Hematopoietic multipotent progenitor cell treated with erythropoietin and hydrocortisone succinate and interleukin-3 and kit ligand, for 15 days (in vitro differentiated cells): ENCODE measurements at places on chromosomes 4 and X.
A peak's percentile ranks its signal among the peaks of the same experiment; 100 is the strongest.

DNA sequence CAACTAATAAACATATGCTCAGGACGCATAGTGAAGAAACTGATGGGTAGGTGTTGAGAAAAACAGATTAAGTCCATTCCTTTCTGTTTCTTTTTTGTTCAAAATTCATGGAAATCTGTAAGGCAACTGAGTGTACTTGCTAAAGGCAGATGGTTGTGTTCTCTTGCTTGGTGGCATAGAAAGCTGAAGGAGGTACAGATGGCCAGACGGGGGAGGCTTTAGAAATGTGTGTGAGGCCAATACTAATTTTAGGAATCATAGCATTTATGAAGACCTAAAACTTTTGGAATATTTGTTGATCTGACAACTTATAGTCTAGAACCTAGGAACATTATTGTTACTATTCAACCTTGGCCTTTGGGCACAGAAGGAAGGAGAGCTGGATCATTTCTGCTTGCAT, 56.8 kb upstream of the EMCN start:
- no peak for DNase-seq

- no peak for DNase-seq
Measured at GRCh38 chr4:25377572-25378436, 741 bp downstream of the ANAPC4 start.

- no peak for DNase-seq
Measured at GRCh38 chr4:26196567-26196966, 124.2 kb upstream of the RBPJ start.

DNA sequence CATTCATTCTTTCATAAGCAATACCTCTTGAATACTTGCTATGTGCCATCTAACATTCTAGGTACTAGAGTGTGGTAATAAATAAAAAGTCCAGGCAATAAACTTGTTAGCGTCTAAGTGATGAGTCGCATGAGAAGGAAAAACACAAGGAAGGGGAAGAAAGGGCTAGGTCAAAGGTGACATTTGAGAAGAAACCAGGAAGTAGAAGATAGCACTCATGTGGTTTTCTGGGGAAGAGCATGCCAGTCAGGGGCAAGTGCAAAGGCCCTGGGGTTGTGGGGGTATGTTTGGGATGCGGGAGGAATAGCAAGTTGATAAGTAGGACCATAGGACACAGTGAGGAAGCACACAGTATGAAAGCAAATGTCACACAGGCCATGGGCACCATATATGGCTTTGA, 157.0 kb downstream of the TSPAN5 start:
- DNase-seq: no peak

- DNase-seq: no peak
Measured at GRCh38 chr4:76293772-76294171, 12.8 kb upstream of the STBD1 start.

GRCh38 chrX:11209798-11210414, 83.3 kb upstream of the AMELX start:
- DNase-seq: no peak

DNA sequence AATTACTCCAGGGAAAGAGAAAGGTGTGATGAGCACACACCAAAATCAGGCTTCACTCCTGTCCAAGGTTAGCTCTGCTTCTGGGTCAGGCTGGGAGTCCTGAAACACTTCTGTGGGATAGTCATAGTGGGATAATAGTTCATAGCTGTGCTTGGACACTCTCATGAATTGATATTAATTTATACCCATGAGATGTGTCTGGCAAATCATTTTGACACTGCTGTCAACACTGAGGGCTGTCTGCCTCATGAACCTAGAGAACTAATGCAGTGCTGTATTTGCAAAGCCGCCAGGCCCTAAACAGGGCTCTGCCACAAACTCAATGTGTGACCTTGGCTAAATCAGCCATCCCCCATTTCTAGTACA, 24.5 kb upstream of the PGRMC1 start:
- DNase-seq: no peak

- DNase-seq: no peak
Measured at GRCh38 chr4:165059386-165059785, 5.7 kb downstream of the TRIM75 start.

- DNase-seq: no peak
Measured at GRCh38 chrX:44723426-44723825, 120.4 kb upstream of the DUSP21 start.

- no peak for DNase-seq
Measured at GRCh38 chr4:19512086-19512485, 739.6 kb upstream of the SLIT2 start.

GRCh38 chr4:186948361-186949242, 224.9 kb upstream of the FAT1 start:
- no peak for DNase-seq

- no peak for DNase-seq
Measured at GRCh38 chr4:74009307-74009706, 10.8 kb upstream of the CXCL5 start.

GRCh38 chr4:102564399-102565059, 63.4 kb downstream of the NFKB1 start:
- no peak for DNase-seq

DNA sequence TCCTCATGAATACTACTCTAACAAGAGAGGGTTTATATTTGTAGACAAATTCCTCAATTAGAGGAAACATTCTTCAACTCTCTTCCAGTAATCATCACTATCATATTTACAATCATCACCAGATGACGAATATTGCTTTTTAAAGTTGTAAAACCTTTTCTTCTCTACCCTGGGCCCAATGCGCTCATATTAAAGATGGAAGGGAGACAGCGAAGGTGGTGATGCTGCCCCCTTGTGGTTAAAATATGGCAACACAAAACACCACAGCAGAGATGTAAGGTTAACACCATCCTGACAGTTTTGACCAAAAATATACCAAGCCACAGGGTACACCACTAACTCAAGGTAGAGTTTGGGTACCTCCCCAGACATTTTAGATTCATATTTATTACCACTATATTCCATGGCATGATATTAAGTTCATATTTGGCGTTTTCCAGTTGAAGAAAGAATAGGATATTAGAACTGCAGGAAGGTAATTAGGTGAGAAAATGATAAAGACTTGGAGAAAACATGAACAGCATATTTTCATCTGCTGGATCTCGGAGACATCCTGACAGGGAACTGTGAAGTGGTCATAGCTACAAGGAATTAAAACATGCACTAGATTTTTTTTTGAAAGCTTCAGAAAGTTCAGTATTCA, 72.8 kb downstream of the SLC9A7 start:
- DNase-seq: peak; percentile 38

- DNase-seq: no peak
Measured at GRCh38 chr4:24166501-24166900, 276.7 kb upstream of the PPARGC1A start.

GRCh38 chrX:6645216-6645615, 110.3 kb upstream of the VCX3A start:
- no peak for DNase-seq

- no peak for DNase-seq
Measured at GRCh38 chr4:138460477-138461414, 218.6 kb upstream of the SLC7A11 start.

DNA sequence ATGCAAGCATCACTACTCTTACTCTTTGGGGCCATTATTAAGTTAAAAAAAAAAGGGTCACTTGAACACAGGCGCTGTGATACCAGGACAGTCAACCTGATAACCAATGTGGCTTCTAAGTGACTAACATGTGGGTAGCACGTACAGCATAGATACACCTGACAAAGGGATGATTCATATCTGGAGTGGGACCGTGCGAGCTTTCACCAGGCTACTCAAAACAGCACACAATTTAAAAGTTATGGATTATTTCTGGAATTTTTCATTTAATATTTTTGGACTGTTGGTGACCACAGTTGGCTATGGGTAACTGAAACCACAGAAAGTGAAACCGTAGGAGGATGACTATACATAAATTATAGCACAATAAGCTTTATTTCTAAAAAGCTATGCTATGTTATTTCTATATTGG, 113.8 kb upstream of the STIM2 start:
- no peak for DNase-seq
